ENCODE measurements at places on chromosomes 16 and 17.

- no peak for DNase-seq
These were observed 5.2 kb downstream of the SLFN11 start for GRCh38 chr17:35368081-35368830.

- DNase-seq, result no peak
These were observed 14.2 kb upstream of the TBX21 start for GRCh38 chr17:47718634-47719405.

DNA sequence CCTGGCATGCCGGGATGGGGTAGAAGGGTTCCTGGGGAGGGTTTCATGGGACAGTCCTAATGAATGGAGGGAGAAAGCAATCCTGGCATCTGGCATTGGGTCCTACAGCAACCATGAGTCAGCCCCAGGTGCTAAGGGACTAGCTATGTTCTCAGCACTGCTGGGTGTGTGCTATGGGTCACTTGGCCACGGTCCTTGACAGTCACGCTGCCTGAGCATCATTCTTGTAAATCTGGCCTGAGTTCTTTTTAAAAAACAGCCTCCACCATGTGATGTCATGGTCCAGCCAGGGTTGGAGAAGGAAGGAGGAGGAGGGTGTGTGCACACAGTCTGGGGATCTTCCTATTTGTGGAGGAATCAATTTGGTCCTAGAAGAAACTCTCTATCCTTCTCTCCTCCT, 6.2 kb upstream of the RAMP2 start:
- DNase-seq, result no peak

DNA sequence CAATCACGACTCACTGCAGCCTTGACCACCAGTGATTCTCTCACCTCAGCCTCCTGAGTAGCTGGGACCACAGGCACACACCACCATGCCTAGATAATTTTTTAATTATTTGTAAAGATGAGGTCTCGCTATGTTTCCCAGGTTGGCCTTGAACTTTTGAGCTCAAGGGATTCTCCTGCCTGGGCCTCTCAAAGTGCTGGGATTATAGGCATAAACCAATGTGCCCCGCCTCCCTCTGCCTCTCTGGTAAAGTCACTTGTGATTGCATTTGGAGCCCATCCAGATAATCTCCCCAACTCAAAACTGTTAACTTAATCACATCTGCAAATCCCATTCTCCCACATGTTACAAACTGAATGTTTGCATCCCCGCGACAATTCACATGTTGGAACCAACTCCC, 11.8 kb upstream of the PECAM1 start:
- DNase-seq, result no peak

GRCh38 chr17:57726213-57726790, 18.8 kb downstream of the CCDC182 start:
- DNase-seq, result no peak

- no peak for DNase-seq
These were observed 7.0 kb upstream of the ADAM11 start for GRCh38 chr17:44751806-44752205.

DNA sequence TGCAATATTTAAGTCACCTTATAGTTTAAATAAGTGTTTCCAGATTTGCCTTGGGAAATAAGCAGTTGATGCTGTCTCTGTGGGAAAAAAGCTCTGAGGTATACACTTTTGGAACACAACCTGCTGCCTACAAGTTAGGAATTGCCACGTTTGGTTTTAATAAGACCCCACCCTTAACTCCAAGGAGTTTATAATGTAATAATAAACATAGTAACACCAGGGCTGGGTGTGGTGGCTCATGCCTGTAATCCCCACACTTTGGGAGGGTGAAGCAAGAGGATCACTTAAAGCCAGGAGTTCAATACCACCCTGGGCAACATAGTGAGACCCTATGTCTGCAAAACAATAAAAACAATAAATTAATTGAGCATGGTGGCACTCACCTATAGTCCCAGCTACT, 15.9 kb upstream of the SMG1 start:
- DNase-seq, result no peak

- no peak for DNase-seq
These were observed 28.2 kb upstream of the CACNG1 start for GRCh38 chr17:67016039-67016762.

DNA sequence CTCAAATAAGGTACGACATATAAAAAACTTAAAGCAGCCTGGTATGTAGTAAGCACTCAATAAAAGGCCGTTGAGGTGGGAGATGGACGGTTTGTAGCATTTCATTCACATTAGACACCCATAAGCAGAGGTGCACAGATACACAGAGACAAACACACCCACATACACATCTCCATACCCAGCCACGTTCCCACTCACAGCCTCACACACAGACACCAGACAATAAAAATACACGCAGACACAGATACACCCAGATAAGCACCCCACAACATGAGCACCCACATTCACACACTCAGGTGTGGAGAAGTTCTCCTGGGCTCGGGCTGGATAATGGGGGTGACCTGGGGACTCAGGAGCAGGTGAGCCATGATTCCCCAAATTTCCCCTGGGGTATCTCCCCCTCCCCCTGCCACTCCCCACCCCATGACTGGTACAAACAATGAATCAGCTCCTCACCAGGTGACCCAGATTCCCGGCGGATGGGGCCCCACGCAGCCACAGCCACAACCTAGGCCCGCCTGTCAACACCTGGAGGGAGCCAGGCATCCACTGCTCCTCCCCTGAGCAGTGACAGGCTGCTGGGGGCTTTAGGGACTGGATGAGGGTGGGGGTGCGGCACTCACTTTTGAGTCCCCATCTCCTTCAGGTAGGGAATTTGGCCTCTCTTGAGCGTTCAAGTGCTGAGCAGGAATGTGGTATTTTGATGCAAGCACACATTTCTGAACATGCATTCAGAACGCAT, 2.7 kb downstream of the DLX3 start:
- DNase-seq, result no peak

DNA sequence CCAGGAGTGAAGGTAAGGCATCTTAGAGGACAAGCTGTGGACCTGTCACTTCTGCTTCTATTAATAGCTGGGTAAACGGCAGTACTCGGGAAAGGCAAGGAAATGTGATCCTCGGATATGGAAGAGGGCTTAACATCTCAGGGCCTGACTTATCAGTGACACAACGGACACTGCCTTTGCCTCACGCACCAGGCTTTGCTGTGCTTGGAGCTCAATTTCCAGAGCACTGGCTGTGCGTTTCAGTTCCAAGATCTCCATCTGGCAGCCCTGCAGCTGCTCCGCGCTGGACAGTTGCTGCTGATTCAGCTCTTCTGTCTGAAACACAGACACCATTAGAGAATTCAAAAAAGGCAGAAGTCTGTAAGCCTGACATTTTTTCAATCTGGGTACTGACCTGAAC, 3.5 kb downstream of the KRT40 start:
- DNase-seq, result no peak

DNA sequence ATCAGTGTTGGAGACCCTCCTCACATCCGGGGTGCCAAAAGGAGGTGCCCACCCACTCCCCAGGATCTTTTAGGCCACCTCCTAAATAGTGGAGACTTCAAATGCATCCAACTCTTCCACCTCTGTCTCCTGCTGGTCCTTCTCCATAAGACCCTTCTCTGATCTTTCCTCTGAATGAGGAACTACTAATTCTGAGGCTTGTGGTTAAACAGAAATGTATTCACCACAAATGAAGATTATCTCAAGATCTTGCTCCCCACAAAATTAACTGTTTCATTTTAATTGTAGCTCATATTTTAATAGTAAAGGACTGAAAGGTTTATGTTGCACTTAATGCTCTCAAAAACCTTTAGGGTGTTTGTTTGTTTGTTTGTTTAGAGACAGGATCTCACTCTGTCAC, 34.1 kb downstream of the TLE7 start:
- no peak for DNase-seq
